GM03348 (cell line): ENCODE measurements at places on chromosomes 3 and 15.

- no peak for DNase-seq
These were observed 297.9 kb downstream of the RYR3 start for GRCh38 chr15:33608714-33609113.

DNA sequence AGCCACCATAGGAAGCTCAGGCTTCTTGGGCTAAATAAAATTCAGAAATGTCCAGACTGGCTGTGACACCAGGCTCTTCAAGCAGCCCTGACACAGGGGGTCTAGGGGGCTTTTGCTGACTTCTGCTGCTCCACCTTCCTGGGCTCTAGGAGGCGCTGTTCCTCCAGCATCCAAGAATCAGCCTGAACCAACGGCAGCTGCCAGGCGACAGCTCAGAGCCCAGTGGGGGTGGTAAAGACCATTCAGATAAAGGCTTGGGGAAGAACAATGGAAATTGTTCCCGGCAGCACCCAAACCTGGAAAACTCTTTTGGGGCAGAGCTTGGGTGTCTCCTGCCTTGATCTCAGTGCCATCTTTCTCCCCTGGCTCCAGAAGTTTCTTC, 21.6 kb upstream of the PSTPIP1 start:
- DNase-seq: peak; percentile 52

DNA sequence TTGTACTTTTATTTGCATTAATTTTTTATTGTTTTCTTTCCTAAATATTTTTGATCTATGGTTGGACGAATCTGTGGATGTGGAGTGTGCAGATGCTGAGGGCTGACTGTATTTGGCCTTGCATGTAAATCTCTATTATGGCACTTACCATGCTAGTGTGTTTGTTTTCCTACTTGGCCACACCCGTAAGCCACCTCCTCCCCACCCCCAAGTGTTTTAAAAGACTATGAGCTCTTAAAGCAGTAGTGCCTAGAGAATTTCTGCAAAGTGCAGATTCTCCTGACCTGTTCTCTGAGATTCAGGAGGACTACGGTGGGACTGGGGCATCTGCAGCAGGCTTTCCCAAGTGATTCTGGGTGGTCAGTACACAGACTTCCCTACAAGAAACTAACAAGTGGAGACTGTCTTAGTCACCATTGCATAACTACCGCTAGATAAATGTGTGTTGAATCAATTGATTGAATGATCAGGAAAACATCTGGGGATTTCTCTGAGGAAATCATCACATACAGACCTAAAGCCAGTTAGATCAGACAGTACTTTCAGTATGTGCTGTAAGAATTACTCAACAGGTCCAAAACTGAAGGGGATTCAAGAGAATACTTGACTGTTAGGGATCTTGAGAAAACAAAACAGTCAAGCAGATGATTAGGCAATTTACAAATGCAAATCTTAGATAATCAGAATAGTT, 6.2 kb upstream of the TIPARP start:
- DNase-seq: peak; percentile 18

- no peak for DNase-seq
These were observed 8.5 kb downstream of the CGNL1 start for GRCh38 chr15:57384816-57385215.

- no peak for DNase-seq
These were observed 58.5 kb downstream of the CTDSPL start for GRCh38 chr3:37920156-37920699.

GRCh38 chr3:157442729-157443128, 6.1 kb downstream of the PTX3 start:
- DNase-seq: peak; percentile 50

DNA sequence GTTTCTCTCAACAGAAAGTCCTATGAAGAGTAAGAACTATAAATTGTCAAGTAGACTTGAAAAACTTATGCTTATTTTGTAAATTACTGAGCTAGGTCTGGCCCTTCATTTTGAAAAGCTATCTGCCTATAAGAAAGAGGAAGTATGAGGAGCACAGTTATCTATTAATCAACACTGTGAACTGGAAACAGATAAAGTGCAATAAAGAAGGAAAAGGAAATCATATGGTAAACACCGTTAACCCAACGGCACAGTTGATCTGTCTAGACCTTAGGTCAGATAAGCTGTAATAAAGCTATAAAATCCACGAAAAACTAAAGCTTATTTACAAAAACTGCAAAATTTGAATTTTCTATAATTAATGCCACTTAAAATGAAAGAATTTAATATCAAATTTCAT, 242.5 kb downstream of the ZBTB20 start:
- no peak for DNase-seq

- no peak for DNase-seq
These were observed 10.7 kb upstream of the CHSY1 start for GRCh38 chr15:101262551-101262950.

- DNase-seq: peak; percentile 74
These were observed 7.9 kb downstream of the ARRDC4 start for GRCh38 chr15:97968380-97968779.

GRCh38 chr3:4614927-4615326, 121.8 kb downstream of the ITPR1 start:
- DNase-seq: no peak

GRCh38 chr15:99412626-99413025, 153.2 kb upstream of the MEF2A start:
- DNase-seq: no peak

DNA sequence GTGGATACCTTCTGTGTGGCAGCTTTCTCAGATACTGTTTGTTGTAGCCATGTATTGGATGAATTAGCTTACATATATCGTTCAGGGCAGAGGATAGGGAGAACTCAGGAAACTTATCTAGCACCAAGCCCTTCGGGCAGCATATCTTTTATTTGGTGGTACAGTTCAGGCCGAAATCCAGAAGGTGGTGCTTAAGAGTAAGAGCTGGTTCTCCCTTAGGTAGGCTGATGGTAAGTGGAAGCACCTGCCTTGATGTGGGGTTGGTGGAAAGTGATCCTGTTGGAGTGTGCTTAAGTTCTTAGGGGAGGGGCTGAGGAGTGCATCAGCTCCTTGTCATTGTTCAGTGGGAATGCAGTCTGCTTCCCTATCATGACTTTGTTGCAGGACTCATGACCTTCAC, 187.5 kb downstream of the DOCK3 start:
- no peak for DNase-seq

GRCh38 chr3:42216931-42217333, 49.1 kb downstream of the CCK start:
- peak; percentile 70 for DNase-seq
